Suprapubic skin (tissue), 4 donors: ENCODE measurements at places on chromosomes 1 and 21.

GRCh38 chr1:154945962-154946850 lies 9.7 kb upstream of the PMVK start:
- H3K27me3 ChIP-seq: no peaks in the 10 kb centered on the region
- H3K4me3 ChIP-seq: no peak overlapping the region
- peaks cover 35% of the 10 kb centered on the region for H3K4me1 ChIP-seq
- no peak overlapping the region for H3K27ac ChIP-seq
- DNase-seq: no peak

DNA sequence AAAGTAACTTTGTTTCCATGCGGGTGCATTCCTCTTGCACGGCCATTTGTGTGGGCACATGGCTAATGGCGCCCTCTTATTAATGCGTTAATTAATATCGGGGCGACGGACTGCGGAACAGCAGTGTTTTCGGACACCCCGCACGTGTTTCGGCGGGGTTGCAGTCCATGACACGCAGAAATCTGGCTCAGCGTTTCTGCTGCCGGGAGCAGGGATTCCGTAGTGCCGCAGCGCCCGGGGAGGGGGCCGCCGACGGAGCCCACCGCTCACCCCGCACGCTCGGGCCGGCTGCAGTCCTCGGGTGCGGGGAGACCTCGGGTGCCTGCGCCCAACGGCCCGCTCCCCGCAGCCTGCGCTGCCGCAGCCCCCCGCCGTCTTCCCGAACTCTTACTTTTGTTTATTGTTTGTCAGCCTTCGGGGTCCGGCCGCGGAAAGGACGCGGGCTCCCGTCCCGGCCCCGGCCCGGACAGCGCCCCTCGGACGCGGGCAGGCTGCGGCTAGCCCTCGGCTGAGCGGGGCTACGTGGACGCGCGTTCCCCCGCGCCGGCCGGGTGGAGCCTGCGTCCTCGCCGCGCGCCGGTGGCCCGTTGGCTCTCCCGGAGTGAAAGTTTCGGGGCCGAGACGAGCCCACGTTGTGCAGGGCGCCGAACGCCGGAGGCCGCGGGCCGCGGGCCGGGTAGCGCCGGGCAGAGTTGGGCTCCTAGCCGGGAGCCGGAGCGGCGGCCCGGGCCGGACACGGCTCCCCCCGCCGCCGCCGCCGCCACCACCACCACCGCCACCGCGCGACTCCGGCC lies 849 bp downstream of the NFIA start:
- H3K27ac ChIP-seq: peak overlapping the region; percentile 94
- H3K36me3 ChIP-seq: peaks cover 2% of the 10 kb centered on the region
- no peak for DNase-seq
- H3K27me3 ChIP-seq: no peaks in the 10 kb centered on the region
- peaks cover 66% of the 10 kb centered on the region for H3K4me1 ChIP-seq

DNA sequence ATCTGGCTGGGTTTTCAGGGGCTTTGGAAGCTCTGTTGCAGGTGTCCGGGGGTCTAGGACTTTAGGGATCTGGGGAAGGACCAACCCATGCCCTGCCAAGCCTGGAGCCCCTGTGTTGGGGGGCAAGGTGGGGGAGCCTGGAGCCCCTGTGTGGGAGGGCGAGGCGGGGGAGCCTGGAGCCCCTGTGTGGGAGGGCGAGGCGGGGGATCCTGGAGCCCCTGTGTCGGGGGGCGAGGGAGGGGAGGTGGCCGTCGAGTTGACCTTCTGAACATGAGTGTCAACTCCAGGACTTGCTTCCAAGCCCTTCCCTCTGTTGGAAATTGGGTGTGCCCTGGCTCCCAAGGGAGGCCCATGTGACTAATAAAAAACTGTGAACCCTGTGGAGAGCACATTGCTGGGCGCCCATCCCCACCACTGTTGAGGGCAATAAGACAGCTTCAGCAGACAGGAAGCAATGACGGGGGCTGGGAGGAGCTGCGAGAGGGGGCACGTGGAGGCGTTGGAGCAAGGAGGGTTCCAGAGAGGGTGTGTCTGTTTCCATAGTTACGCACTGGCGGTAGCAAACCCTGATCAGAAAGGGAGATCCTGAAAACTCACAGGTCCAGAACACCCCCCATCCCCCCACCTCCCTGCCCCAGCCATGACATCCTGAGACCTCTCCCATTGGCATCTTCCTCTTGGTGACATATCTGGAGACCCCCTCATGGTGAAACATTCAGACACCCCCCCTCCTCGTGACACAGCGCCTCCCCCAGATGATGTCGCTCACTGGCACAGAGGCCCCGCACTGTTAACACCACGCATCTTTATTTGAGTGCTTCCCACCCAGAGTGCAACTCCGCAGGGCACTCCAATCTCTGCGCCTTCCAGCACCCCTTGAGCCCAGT lies 8.4 kb downstream of the MYBPH start:
- H3K27ac ChIP-seq: no peak overlapping the region
- H3K27me3 ChIP-seq: peaks cover 10% of the 10 kb centered on the region
- no peak for DNase-seq
- no peaks in the 10 kb centered on the region for H3K4me1 ChIP-seq

DNA sequence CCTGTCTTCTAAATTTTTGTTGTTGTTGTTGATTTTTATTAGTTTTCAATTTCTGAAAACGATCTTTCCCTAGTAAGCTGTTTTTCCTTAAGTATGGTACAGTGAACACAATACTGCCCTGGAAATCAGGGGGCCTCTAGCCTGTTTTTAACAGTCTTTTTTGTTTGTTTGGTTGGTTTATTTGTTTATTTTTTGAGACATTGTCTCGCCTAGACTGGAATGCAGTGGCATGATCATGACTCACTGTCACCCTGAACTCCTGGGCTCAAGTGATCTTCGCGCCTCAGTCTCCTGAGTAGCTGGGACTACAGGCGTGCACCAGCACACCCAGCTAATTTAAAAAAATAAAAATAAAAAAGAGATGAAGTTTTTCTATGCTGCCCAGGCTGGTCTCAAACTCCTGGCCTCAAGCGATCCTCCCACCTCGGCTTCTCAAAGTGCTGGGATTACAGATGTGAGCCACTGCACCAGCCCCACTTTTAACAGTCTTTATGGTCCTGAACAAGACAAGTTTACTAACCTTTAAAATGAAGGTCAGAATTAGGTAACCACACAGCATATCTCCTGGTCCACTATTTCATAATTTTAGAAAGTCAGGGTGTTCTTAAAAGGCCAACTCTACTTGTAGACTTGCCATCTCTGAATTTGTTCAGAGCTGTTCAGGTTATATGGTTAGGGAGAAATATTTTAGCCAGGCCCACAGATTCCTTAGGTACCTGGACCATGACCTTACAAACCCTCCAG lies 35.4 kb downstream of the TBCE start:
- H3K4me3 ChIP-seq: no peak overlapping the region
- no peaks in the 10 kb centered on the region for H3K27me3 ChIP-seq
- no peaks in the 10 kb centered on the region for H3K4me1 ChIP-seq
- H3K27ac ChIP-seq: no peak overlapping the region
- no peak for DNase-seq

DNA sequence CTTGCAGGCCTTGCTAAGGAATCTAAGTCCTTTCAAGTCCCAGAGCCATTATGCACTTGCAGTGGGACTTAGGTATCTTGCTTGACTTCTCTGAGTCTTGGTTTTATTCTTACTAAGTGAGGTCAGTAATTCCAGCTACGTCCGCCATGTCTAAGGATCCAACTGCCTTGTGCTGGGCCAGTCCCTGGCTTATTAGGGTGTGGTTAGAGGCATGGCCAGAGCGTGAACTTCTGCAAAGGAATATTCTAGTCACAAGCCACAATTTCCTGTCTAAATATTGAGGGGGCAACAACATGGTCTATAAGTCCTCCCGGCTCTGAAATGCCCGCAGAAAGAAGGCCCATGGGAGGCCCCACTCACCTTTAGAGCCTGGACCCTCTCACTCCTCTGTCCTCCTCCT lies 82.9 kb downstream of the TMEM53 start:
- H3K27ac ChIP-seq: no peak overlapping the region
- no peaks in the 10 kb centered on the region for H3K36me3 ChIP-seq
- H3K27me3 ChIP-seq: peaks cover 15% of the 10 kb centered on the region
- DNase-seq: no peak
- peaks cover 3% of the 10 kb centered on the region for H3K4me1 ChIP-seq

GRCh38 chr1:116988908-116989307 lies 12.7 kb upstream of the CD101 start:
- H3K4me1 ChIP-seq: peaks cover 30% of the 10 kb centered on the region
- peaks cover 21% of the 10 kb centered on the region for H3K36me3 ChIP-seq
- no peaks in the 10 kb centered on the region for H3K27me3 ChIP-seq
- H3K27ac ChIP-seq: no peak overlapping the region

DNA sequence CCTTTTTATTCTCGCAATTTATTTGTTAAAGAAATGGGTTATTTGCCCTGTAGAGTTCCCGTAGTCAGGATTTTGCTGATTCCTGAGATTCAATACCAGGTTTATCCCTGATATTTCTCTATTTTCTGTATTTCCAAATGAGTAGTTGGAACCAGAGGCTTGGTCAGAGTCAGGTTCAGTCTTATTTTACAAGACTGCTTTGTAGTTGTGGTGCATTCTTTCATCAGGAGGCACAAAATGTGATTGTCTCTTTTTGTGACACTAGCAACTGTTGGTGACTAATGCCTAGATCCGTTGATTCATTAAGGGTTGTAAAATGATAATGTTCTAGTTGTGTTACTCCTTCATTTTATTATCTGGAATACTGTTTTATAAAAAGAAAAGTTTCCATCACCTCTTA lies 95.5 kb upstream of the TPTE start:
- H3K4me1 ChIP-seq: no peaks in the 10 kb centered on the region
- no peaks in the 10 kb centered on the region for H3K36me3 ChIP-seq
- H3K27ac ChIP-seq: no peak overlapping the region
- no peak overlapping the region for H3K4me3 ChIP-seq
- H3K27me3 ChIP-seq: no peaks in the 10 kb centered on the region

DNA sequence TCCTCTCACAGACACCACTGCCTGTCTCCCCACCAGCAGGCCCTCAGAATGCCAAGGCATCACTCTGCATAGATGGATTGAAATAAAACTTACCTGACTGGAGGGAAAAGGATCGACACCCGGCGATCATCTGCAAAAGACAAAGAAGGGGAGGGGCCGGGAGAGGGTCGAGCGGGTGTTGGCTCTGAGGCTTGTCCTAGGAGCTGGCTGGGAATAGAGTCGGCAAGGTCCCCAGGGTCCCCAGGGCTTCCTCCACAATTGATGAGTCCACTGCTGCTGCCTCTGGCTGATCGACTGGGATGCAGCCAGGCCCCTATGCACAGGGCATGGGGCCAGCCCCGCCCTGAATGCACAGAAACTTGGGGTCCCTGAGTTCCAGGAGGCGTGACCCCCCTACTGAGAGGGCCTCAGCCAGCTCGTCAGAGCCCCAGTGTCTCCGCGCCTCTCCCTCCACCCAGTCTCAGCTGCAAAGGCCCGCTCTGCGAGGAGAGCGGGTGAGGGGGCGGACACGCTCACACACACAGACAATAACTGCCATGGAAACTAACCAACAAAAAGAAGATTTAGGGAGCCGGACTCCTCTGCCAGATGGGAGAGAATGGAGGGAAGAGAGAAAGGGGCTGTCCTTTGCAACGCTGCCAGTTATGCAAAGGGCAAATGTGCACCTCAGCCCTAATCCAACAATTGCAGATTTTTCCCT lies at the start of gene KLHDC8A:
Gene KLHDC8A, minus strand, starts transcription at position 483 of the 700 bp plus-strand sequence. CDS start 13,318 bp downstream, outside the sequence.
- H3K36me3 ChIP-seq: no peaks in the 10 kb centered on the region
- DNase-seq: no peak
- no peak within 1 kb of the TSS for H3K27ac ChIP-seq
- peaks cover 4% of the 10 kb centered on the region for H3K27me3 ChIP-seq
- H3K4me1 ChIP-seq: peaks cover 11% of the 10 kb centered on the region

DNA sequence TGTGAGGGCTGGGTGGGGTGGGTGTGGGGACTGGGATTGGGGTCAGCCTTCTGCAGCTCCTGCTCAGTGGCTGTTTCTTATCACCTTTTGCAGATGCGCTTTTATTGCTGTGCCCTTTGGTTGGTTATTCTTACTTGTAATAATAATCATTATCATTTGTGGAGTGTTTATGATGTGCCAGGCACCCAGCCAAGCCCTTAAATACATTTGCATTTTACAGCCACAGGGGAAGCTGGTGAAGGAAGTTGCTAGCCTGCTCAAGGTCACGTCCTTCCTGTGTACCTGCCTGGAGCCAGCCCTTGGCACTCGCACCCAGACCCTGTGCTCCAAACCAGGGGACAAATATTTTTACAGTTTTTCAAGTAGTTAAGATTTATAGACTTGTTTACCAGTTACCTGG lies 144.0 kb downstream of the PGBD5 start:
- H3K4me3 ChIP-seq: no peak overlapping the region
- H3K27ac ChIP-seq: no peak overlapping the region
- peaks cover 39% of the 10 kb centered on the region for H3K36me3 ChIP-seq
- peak; percentile 38 for DNase-seq

DNA sequence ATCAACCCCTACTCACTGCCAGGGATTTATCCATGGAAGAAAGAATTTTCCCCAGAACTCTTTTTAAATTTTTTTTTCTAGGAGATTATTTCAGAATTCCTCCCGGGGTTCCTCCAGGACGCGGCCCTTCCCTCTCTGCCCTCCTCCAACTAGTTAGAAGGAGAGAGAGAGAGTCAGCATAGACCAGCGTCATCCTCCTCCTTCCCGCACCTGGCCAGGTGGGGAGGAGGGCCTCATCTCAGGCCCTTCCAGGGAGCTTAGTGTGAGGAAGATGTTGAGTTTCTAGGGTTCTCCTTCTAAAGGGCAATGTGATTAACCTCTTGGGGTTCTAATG lies 63.6 kb downstream of the CDK18 start:
- H3K27ac ChIP-seq: peak overlapping the region; percentile 61
- H3K36me3 ChIP-seq: no peaks in the 10 kb centered on the region
- peaks cover 39% of the 10 kb centered on the region for H3K27me3 ChIP-seq
- H3K4me3 ChIP-seq: peak overlapping the region; percentile 51
- H3K4me1 ChIP-seq: peaks cover 25% of the 10 kb centered on the region

DNA sequence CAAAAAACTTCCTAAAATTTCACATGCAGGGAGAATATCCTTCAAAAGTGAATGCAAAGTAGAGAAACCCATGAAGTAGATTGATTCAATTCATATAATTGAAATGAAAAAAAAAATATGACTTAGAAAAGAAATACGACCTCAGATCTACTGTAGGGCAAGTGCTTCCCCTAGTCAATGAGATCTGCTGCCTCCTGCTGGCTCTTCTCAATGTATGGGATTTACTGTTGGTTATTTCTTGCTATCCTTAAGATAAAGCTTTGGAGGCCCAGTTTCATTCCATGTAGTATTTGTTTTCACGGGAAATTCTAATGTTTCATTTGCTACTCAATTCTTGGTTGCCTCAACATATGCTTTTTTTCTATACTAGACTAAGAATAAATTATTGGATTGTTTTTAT lies 46.2 kb downstream of the ZNF648 start:
- no peaks in the 10 kb centered on the region for H3K4me1 ChIP-seq
- H3K36me3 ChIP-seq: no peaks in the 10 kb centered on the region
- H3K27ac ChIP-seq: no peak overlapping the region
- H3K4me3 ChIP-seq: no peak overlapping the region

- H3K4me1 ChIP-seq: no peaks in the 10 kb centered on the region
- H3K4me3 ChIP-seq: no peak overlapping the region
- no peak overlapping the region for H3K27ac ChIP-seq
- no peaks in the 10 kb centered on the region for H3K36me3 ChIP-seq
- no peaks in the 10 kb centered on the region for H3K27me3 ChIP-seq
These were observed 188.5 kb upstream of the CHRM3 start for GRCh38 chr1:239197871-239198270.
